ENCODE measurements at places on chromosomes 3 and 15.

GRCh38 chr15:60773901-60774300, 295.0 kb upstream of the ICE2 start:
- no peak for DNase-seq

- no peak for DNase-seq
Measured at GRCh38 chr3:184982076-184982475, 170.1 kb downstream of the VPS8 start.

- peak; percentile 76 for DNase-seq
Measured at GRCh38 chr3:193240850-193241706, at the start of gene PLAAT1. Gene PLAAT1 (plus strand): TSS chr3:193241222. CDS start chr3:193255651, 14,429 bp downstream.

DNA sequence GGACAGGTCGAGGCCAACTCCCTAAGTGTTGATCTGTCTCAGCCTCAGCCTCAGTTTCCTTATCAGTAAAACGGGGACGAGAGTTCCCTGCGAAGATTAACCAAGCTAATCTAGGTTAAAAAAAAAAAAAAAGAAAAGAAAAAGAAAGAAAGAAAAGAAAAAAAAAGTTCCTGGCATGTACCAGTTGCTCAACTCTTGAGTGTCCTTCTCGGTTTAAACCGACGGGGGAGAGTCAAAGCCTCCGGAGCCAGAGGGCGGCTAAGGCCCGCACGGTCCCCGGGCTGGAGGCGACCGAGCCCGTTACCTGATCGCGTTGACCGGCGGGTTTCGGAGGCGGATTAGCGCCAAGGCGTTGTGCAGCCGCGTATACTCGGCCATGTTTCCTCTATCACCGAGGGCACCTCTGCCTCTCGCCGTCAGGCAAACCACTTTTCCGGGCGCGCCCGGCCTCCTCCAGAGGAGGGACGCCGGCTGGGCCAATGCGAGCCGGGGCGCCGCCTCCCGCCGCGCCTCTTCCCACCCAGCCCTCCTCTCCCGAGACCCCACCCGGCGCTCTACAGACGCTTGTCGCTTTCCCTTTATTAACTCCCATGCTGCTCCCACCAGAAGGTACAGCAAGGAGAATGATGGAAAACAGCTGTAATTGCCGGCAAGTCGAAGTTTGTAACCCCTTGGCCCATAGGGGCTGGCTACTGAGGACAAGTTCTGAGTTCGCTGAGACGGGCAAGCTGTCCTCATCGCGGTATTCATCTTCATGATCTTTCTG, at the start of gene EHHADH:
Gene EHHADH, minus strand, starts transcription at position 405 of the 766 bp plus-strand sequence. Its CDS starts 27 bp downstream, at position 378.
- peak; percentile 67 for DNase-seq

DNA sequence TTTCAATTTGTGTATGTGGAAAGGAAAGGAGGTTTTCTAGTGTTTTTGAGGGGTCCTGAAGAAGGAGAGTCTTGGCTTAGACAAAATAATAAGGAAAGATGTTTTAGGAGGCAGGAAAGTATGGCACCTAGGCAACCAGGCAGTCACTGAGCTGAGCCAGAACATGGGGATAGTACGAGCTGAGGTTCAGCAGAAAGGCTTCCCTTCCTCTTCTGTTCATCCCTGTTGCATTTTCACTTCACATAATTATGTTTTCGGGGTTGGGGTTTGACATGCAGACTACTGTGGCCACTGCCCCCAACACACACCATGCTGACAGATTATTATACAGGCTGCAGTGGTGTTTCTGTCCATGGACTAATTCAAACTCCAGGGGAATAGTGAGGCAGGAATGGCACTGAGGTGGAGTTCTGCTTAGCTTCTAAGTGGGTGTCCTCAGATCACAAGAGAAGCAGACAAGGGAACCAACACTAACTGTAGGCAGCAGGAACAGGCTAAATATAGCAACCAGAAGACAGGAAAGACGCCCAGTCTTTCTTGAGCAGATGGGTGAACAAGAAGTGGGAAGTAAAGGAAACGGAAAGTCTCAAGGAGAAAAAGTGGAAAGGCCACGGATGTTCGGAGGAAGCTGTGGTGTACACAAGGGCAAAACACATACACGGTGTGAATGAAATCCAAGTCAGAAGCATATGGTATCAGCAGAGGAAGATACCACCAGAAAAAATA, 305.8 kb downstream of the PLCL2 start:
- no peak for DNase-seq

- DNase-seq = no peak
Measured at GRCh38 chr15:90716317-90716975, 700 bp upstream of the BLM start.

DNA sequence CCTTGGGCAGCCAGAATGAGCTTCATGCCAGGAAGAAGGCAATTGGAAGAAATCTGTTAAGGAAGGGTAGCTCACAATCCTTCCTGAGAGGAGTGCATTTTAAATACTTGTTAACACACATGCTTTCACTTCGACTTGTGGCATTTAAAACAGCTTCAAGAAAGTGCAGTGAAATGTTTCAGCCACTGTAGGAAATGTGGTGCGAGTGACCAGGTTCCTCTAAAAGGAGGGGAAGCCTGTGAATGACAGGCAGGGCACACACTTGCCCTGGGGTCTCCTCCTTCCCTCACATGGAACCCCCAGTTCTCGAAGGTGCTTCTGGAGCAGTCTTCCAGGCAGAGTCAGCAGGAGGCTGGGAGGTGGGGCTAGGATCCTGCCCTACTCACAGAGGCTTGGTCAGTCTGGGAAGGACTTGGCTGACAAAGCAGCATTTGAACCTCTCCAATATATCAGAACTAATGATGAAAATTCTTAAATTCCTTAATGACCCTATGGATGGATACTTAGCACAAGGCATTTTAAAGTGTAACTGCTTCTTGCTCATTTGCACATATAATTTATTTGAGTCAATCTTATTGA, 358.6 kb downstream of the CHST2 start:
- peak; percentile 38 for DNase-seq

DNA sequence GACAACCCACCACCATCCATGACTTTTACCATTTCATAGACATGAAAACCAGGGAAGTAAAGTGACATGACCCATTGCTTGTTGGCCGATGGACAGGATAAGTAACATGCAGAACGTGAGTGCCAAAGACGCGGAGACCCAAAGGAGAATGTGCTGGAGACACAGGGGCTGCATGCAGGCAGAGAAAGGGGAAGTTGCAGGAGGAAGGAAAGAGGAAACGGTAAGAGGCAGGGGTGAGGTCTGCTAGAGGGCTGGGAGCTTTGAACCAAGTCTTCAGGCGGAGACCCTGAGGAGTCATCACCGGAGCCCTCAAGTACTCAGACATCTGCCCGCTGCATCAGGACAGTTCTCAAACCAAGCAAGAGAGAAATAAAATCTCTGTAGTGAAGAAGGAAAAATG, 34.9 kb downstream of the MAGEF1 start:
- DNase-seq = no peak

DNA sequence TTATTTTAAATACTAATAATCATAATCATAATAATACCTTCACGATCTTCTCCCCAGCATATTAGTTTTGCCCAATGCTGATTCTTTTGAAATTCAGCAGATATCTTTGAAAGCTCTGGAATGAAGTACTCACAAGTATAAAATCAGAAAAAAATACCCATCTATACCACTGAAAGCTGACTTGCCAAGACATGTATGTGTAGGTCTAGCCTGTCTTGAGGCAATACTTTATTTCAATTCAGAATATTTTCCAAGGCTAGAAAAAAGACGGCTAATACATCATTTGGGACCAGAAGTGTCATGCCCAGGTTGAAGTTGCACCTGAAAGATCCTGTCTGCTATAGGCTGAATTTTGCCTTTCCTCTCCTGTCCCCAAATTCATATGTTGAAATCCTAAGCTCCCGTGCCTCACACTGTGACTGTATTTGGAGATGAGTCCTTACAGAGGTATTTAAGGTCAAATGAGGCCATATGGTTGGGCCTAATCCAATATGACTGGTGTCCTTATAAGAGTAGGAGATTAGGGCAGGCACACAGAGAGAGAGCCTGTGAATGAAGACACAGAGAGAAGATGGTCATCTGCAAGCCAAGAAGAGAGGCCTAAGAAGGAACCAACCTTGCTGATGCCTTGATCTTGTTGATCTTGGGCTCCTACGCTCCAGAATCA, 255.9 kb upstream of the CMC1 start:
- DNase-seq = no peak

GRCh38 chr3:72338942-72339669, 509.1 kb downstream of the SHQ1 start:
- DNase-seq = no peak

DNA sequence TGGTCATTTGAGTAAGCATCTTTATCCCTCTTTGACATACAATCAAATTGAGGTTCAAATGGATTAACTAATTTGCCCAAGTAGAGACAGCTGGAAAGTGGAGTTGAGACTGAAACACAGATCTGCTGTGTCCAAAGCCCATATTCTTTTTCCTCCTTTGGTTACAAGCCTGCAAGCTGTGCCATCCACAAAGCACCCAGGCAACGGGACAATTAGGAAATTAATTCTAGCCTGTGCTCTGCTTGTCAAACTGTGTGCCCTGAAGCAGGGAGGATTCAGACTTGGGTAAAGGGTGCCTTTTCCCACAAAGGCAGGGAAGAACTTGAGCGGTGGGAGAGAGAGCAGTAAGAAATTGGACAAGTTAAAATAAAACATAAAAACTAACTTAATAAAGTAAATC, 127.9 kb downstream of the DTWD1 start:
- DNase-seq = no peak

GRCh38 chr3:57382933-57383332, 90.4 kb upstream of the ASB14 start:
- DNase-seq = no peak

GRCh38 chr15:29090617-29091466, 178.8 kb downstream of the NSMCE3 start:
- DNase-seq = peak; percentile 73

DNA sequence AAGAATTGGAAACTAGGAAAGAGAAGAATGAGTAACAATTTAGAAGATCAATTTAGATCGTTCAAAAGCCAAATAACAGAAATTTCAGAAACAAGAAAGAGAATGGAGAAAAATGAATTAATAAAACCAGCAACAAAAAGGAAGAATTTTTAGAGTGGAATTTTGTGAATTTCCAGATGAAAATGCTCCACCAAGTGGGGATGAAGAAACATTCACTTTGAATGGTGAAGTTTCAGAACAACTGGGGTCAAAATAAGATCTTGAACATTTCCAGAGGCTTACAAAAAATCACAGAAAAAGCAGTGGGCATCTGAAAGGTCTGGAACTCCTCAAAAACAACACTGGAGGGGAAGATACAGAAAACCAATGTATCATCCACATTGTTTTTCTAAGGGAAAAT, 4.2 kb upstream of the MOBP start:
- no peak for DNase-seq

DNA sequence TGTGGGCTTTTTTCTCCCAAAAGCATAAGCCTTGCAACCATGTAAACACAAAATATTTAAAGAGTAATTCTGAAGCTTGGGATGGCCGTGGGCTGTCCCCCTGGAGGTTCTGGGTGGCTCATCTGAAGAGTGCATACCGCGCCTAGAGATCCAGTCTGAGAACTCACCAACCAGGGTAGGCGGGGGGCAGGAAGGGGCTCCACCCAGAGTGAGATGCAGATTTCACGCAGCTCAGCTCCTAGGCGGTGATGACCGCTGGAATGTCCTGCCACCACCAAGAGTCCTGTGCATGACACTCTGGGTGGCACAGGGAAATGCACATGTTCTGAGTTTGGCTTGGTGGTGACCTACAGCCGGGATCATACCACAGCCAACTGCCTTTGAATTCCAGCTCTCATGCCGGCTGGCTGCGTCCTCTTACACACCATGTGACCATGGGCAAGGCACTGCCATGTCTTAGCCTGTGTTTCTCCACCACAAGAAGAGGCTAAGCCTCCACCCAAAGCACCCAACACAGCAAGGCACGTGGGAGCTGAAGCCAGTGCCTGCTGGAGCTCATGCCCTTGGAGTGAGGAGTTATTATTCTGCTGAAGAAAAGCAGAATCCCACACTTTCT, 125.1 kb upstream of the IQSEC1 start:
- no peak for DNase-seq

DNA sequence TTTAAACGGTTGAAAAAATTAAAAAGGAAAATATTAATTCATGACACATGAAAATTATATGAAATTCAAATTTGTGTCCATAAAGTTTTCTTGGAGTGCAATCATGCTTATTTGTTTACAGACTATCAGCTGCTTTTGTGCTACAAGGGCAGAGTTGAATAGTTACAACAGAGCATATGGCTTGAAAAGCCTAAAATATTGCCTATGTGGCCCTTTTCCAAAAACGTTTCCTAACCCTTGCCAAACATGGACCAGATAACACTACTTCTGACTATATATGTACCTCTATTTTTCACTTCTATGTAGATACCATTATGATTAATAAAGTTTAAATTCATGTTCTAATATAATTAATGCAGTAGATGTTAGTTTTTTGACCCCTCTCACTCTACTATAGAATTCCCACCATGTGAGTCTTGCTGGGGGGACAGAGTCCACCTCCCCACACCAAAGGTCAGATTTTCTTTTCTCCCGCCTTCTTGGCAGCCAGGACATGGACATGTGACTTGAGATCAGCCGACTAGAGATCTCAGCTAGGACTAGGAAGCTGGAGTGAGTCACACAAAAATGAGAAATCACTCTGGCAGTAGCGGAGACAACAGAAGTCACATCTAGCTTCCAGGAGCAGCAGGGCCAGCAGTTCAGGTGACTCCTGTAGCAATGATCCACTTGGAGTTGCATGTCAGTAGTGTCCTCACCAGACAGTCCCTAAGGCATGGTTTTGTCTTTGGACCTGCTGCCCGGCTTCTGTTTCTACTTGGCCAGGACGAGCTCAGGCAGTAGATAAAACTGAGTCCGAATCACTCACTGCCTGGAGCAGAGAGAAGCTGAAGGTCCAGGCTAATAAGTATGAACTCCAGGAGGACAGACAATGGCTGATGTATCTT, 22.4 kb downstream of the CIAO2A start:
- no peak for DNase-seq

GRCh38 chr3:128016502-128016901, 35.7 kb upstream of the SEC61A1 start:
- DNase-seq = no peak

- no peak for DNase-seq
Measured at GRCh38 chr15:78364233-78364632, 24.1 kb downstream of the CRABP1 start.

- DNase-seq = no peak
Measured at GRCh38 chr3:17885986-17886385, 143.6 kb upstream of the TBC1D5 start.

DNA sequence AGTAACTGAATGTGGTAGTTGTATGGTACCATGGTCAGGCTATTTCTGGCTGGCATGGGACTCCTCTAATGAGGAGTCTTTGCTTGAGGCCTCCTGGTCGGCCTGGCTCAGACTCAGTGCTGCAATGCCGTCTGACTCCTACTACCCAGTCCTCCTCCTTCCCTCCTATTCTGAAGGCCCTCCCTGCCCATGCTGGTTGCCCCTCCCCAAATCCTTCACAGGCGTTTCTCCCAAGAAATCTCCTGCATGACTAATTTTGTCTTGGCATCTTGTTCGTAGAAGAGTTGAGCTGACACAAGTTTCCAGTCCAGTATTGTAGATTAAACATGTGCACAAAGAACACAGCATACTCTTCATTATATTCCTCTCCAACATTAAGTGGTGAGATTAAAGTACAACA, 115.5 kb downstream of the NFKBIZ start:
- peak; percentile 29 for DNase-seq

DNA sequence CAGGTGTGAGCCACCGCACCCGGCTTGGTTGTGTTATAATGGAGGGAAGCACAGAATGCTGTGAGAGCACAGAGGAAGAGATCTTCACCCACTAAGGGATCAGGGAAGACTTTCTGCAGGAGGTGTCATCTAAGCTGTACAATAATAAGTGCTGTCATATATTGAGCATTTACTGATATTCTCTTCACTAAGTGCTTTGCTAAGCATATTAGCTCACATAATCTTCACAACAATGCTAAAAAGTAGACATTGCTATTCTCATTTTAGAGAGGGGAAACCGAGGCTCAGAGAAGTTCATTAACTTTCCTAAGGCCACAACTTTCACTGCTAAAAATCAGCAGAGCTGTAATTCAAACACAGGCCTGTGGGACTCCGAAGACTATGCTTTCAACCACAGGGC, 115.3 kb downstream of the CORO2B start:
- DNase-seq = no peak

Data from H9 (cell line).